ENCODE measurements at places on chromosomes 6 and 20. TPM values are rescaled to one million over a fixed set of nuclear protein-coding genes. Genes with fewer than 3 reads are reported as not detected.

ROS1 gene
- 0.16 TPM for polyA plus RNA-seq

- DNase-seq: no peak
These were observed 28.5 kb downstream of the TRAM2 start for GRCh38 chr6:52548353-52548713.

DNA sequence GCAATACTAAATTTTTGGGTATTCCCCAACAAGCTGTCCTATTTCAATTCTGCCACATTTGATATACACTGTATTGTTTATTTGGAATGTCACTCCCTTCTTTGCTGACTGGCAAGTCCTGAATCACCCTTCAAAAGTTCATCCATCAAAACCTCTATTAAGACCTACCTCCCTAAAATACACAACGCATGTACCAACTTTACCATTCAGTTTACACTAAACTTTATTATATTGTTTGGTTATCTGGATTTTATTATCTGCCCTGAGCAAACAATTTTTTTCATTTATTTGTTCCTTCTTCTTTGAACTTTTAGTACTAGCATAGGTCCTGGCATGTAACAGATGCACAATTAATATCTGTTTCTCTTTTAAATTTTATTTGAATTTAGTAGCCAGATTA, 958.2 kb upstream of the ADGRB3 start:
- no peak for DNase-seq

GRCh38 chr6:55604021-55604420, 25.0 kb upstream of the HMGCLL1 start:
- DNase-seq: no peak

DNA sequence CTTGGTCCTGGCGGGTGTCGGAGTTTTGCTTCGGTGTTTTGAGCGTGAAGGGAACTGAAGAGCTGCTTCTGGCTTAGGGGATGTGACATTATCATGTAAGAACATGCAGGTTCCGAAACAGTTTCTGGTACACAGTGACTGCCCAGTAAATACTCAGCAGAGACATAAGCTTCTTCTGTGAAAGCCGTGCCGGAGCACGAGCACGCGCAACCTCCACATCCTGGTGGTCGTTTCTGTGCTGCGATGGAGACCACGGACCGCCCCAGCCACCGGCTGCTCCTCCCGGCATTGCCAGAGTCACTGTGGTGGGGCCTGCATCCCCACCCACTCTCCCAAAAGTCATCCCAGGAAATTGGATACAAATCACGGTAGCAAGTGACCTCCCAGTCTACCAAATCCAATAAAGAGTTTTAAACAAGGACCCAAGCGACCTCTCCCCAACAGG, 18.7 kb downstream of the KIF25 start:
- DNase-seq: no peak

COL20A1 gene
- 0.42 TPM for polyA plus RNA-seq

CLIC5 gene
- 233 TPM for polyA plus RNA-seq

DNA sequence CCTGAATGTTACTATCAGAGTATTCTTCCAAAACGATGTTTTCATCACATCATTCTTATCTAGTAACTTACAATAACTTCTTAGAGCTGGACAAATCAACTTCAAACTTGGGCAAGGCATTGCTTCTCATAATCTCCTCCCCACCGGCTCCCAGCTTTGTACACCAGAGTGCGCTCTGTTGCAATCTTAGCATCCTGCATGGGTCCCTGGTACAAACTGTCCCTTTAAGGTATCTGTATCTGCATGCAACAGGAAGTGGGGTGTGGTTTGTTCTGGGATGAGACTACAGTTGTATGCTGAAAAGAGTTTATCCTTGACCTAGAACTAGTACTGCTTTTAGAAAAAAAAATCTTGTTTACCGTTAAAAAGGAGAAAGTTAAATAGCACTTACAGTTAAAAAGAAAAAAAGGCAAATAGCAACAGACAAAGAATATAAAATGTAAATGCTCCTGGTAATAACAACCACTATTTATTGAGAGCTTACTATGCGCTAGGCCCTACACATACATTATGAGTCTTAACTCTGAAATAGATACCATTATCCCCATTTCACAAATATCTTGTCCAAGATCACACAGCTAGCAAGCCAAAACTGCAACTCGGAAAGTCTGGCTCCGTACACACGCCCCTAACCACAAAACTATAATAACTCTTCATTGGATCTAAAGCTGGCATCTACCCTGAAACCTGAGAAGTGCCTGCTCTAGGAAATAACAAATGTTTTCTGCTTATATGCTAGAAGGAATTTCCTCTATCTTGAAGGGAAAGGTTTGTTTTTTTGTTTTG, 9.8 kb upstream of the HECA start:
- no peak for DNase-seq

DNA sequence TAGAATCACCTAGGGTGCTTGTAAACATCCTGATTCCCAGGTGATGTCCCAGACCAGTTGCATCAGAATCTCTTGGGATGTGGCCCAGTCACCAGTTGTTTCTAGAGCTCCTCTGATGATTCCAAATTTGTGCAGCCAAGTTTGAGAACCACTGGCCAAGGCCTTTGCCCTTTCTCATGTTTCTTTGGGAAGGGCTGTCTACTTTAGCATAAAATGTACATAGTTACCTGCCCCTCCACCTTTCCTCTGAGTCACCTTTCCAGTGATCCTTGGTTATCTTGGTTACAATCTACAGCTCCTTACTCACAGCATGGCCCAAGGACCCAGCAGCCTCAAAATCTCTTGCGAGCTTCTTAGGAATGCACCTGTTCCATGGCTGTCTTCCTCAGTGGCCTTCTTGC, 266.4 kb upstream of the PRND start:
- DNase-seq: no peak

GRCh38 chr6:6509284-6509683, 79.2 kb upstream of the LY86 start:
- no peak for DNase-seq

DNA sequence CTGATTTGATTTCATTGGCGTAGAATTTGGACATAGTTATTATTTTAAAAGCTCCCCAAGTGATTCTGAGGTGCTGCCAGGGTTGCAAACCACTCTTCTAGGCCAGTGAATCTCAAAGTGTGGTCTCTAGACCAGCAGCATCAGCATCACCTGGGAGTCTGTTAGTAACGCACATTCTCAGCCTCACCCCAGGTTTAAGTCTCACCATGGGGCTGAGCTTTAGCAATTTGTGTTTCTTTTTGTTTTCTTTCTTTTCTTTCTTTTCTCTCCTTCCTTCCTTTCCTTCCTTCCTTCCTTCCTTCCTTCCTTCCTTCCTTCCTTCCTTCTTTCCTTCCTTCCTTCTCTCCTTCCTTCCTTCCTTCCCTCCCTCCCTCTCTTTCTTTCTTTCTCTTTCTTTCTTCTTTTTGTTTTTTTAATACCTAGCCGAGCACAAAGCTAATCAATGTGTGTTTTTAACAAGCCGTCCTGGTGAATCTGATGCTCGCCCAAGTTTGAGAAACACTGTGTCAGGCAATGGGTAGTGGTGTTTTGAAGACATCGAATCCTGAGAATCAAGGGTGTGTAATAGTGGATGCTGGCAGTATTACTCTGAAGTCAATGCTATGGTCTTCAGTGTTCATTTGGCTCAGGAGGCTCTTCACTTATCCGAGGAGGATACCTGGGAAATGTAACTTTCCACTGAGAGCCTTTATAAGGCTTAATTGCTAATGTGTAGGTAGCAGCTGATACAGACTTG, 104.9 kb downstream of the SLX4IP start:
- DNase-seq: no peak

DNA sequence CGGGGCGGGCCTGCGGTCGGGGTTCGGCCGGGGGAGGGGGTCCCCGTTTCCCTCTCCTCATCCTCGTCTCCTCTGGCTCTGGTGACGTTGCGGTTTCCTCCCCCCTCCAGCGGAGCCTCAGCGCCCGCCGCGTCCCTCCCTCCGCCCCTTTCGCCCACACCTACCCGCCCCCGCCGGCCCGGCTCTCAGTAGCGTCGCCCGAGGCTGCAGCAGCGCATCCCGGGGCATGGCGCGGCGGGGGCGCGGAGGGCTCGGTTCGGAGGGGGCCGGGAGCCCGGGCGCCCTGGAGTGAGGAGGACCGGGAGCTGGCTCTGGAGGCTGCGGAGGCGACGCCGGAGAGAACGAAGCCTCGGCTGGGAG, at the start of gene DSE:
Gene DSE, plus strand, starts transcription at position 188 of the 360 bp plus-strand sequence. CDS start 28,304 bp downstream, outside the sequence.
- no peak for DNase-seq

- DNase-seq: no peak
These were observed 64.6 kb downstream of the SYNE1 start for GRCh38 chr6:152572338-152573088.

DNA sequence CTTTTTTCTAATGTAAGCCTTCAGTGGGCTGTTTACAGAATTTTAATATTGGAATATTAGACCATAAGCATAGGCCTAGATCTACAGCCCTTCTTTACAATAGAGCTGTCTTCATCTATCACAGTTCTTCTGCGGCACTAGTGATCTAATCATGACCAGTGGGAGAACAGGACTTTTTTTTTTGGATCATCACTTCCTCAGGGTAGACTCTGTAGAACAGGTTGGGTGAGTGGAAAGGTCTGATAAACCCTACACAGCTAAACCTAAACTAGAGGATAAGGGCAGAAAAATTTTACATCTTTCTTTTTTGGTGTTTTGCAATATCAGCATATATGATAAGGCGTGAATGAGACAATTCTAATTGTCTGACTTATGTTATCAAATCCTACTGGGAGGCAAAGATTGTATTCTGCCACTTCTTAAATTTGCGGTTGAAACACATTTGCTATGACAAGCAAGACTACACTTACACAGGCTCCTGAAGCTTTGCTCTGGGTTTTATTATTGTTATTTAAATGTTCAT, 52.2 kb downstream of the GOPC start:
- no peak for DNase-seq

DNA sequence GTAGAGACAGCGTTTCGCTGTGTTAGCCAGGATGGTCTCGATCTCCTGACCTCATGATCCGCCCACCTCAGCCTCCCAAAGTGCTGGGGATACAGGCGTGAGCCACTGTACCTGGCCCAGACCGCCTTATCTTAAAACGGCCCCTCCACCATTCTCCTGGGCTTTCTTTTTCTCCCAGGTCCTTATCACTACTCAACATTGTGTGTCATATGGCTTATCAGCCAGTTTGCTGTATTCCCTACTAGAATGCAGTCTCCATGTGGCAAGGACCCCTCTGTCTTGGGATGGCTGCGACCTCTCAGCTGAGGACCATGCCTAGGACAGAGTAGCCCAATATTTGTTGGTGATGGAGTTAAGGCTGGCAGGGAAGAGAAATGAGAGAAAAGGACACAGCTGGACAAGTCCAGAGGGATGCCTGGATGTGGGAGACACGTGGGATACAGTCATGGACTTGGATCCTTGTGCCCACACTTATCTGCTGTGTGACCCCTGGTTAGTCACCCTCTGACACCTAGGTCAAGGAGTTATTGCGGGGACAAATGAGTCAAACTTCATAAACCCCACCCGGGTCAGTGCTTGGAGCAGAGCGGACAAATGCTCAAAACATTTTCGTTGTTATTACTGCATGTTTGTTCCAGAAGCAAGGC, 24.0 kb downstream of the ADA start:
- no peak for DNase-seq

- DNase-seq: no peak
These were observed 433.2 kb downstream of the GRIK2 start for GRCh38 chr6:101826678-101827077.

ESF1 gene
- polyA plus RNA-seq: 32.3 TPM

DNA sequence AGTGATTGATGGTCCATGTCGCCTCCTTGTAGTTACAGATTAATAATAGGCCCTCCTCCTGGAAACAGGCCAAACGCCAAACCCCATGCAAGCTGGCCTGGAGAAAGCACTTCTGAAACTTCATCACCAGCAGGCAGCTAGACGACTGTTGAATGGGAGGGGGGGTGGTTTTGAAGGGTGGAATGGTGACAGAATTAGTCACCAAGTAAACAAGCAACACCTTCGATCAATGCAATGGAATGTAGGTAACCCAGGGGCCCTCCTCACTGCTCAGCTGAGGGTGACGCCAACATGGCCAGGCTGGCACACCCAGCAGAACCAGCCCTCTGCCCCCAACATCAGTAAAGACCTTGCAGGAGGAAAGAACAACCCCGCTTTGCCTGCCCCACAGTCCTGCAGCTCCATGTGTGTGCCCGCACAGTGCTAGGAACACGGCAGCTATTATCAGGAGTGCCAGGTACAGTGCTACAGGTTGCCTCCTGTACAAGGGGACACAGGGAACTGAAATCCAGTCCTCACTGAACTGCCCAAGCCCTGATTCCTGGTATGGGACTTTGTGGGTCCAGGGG, 2.7 kb downstream of the BCAS1 start:
- DNase-seq: peak; percentile 75

APOM gene
- 91.6 TPM for polyA plus RNA-seq

GRCh38 chr6:34005901-34006531, 139.9 kb downstream of the GRM4 start:
- no peak for DNase-seq

- DNase-seq: peak; percentile 21
These were observed 652.0 kb upstream of the NOX3 start for GRCh38 chr6:156107624-156108101.

GRCh38 chr6:169035385-169036240, 218.0 kb downstream of the THBS2 start:
- DNase-seq: no peak

DNA sequence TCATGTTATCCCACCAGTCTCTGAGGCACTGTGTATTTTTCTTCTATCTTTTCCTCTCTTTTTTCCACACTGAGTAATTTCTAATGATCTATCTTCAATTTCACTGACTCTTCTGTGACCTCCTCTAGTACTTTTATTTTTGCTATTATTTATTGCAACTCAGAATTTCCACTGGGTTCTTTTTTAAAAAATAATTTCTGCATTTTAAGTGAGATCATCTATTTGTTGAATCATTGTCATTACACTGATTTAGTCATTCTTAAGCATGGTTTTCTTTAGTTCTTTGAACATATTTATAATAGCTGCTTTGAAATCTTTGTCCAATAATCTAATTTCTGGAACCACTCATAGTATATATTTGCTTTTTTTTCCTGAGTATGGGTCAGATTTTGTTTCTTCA, 96.7 kb upstream of the SLC22A16 start:
- DNase-seq: no peak

- no peak for DNase-seq
These were observed 88.4 kb downstream of the MAFB start for GRCh38 chr20:40600441-40601219.

GRCh38 chr20:62688855-62689460, 19.7 kb upstream of the NTSR1 start:
- no peak for DNase-seq

DNA sequence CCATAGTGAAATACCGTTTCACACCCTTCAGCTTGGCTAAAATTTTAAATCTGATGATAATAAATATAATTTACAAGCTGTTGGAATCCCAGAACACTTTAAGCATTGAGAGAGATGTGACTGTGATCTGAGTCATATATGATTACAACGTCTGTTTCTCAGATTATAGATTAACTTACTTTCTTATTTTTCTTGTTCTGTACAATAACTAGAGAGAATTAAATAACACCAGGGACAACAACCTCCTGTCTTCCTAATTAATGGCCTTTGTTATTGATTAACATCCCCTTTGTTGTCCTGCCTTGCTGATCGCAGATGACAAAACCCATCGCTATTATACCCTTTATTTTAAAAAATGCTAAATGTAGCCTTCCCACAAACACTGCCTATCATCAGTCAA, 87.8 kb upstream of the EZR start:
- no peak for DNase-seq

- no peak for DNase-seq
These were observed 29.3 kb downstream of the PTPRK start for GRCh38 chr6:128491100-128491581.

GRCh38 chr20:50717974-50718761, 13.2 kb upstream of the PARD6B start:
- DNase-seq: no peak

FBXO30 gene
- polyA plus RNA-seq: 12.9 TPM

Data from right renal cortex interstitium (tissue), 3 donors.